ENCODE measurements at places on chromosomes 16 and 17.
A peak's percentile ranks its signal among the peaks of the same experiment; 100 is the strongest.

DNA sequence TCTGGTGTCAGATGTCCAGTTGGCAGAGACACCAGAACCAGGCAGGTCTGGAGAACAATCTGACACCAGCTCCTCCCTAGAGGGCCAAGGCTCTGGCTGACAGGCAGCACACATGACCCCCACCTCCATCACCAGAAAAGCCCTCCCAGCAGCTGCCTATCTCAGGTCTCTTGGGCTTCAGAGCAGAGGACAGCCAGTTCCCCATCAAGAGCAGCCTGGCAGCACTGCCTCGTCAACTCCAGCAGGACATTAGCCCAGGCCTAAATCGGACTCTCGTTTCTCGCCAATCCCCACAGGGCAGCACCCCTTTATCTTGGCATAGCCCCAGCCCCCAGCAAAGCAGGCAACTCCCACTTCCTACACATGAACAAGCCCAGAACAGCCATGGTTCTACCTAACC, 4.4 kb downstream of the JUP start:
- no peak for DNase-seq

GRCh38 chr16:49455181-49455990, 81.8 kb downstream of the C16orf78 start:
- DNase-seq: no peak

- no peak for DNase-seq
Observed at GRCh38 chr17:37754363-37754762, 9.5 kb upstream of the HNF1B start.

DNA sequence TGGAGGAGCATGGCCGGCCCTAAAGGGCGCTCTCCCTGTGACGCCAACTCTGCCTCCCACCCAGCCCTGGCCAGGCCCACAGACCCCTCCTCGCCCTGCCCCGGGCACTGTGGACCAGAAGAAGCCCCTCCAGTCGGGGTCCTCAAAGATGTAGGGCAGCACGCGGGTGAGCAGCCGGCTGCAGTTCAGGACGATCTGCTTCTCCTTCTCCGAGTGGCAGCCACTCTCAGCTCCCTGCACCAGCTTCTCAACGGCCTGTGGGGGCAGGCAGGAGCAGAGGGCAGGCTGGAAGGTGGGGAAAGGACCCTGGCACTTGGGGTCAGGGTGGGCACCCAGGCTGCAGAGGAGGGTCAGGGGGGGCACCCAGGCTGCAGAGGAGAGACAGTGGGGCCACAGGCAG, 8.9 kb downstream of the HID1 start:
- DNase-seq: no peak

- no peak for DNase-seq
Observed at GRCh38 chr17:50953831-50954601, 87.9 kb upstream of the TOB1 start.

DNA sequence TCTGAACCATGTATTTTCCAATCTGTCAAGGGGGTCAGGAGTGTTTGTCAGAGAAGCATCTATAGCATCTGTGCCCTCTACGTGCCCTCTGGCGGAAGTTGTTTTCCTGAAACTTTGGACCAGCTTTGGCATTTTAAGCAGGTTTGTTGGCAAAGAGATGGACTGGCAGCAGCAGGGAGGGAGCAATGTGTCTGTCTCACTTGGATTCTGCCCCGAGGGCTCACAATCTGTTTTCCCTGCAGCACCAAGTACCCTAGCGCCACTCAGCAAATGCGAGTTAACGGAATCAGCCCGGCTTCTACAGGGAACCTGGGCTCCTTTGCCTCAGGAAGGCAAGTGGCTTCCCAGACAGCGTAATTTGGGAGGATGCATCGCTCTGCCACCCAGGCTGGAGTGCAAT, 17.4 kb downstream of the DUSP14 start:
- DNase-seq: no peak

GRCh38 chr17:31050948-31051347, 43.8 kb upstream of the NF1 start:
- no peak for DNase-seq

GRCh38 chr16:4358831-4359561, 7.9 kb upstream of the PAM16 start:
- peak; percentile 19 for DNase-seq

GRCh38 chr17:48294806-48295361, 135.1 kb downstream of the SKAP1 start:
- DNase-seq: no peak

- no peak for DNase-seq
Observed at GRCh38 chr17:75909812-75910274, 5.2 kb upstream of the MRPL38 start.

- DNase-seq: no peak
Observed at GRCh38 chr17:74211912-74212208, 1.5 kb upstream of the TTYH2 start.

- no peak for DNase-seq
Observed at GRCh38 chr17:385836-386140, 33.2 kb upstream of the RPH3AL start.

- no peak for DNase-seq
Observed at GRCh38 chr17:41456204-41456603, 11.0 kb downstream of the KRT32 start.

GRCh38 chr17:32631341-32632096, 144.7 kb downstream of the CDK5R1 start:
- DNase-seq: no peak

GRCh38 chr17:79075446-79075750, 774 bp downstream of the ENGASE start:
- DNase-seq: no peak

GRCh38 chr17:73772107-73772705, 128.0 kb upstream of the SDK2 start:
- DNase-seq: no peak

- no peak for DNase-seq
Observed at GRCh38 chr17:20184977-20185619, 175.9 kb downstream of the SPECC1 start.

- no peak for DNase-seq
Observed at GRCh38 chr17:57965521-57966160, 10.4 kb upstream of the CUEDC1 start.

GRCh38 chr17:4534928-4535666, 20.1 kb downstream of the MYBBP1A start:
- DNase-seq: no peak

DNA sequence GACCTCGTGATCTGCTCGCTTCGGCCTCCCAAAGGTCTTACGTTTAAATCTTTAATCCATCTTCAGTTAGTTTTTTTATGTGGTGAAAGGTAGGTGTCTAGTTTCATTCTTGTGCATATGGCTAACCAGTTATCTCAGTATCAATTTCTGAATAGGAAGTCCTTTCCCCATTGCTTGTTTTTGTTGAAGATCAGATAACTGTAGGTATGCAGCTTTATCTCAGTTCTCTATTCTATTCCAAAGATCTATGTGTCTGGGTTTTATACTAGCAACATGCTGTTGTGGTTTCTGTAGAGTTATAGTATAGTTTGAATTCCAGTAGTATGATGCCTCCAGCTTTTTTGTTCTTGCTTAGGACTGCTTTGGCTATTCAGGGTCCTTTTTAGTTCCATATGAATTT, 65.2 kb downstream of the TNFRSF13B start:
- DNase-seq: no peak

DNA sequence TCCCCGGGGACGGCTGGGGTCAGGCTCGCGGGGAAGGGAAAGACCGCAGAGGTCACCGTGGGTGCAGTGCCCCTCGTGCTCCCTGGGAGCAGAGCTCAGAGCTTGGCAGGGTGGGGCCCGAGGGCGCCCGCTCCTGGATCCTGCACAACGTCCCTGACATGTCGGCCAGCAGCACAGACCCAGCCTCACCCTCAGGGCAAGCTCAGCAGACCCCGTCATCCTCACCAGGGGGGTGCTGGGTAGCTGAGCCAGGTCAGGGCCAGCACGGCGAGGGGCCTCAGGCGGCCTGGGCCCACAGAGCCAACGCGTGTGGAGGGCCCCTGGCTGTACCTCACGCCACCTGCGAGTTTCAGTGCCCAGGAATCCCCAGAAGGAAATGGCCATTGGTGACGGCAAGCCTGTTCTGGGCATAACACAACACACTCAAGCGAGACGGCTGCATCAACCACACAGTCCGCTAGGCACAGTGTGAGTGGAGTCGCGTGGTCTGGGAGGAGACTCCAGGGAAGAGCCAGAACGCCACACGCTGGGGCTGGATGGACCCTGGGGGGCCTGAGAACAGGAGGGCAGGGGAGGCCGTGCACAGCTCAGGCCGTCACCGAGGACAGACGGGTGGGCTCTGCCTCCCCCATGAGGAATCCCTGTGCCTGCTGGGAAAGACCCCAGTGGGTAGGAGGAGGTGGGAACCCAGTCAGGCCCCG, 60.3 kb downstream of the ZNF778 start:
- no peak for DNase-seq

DNA sequence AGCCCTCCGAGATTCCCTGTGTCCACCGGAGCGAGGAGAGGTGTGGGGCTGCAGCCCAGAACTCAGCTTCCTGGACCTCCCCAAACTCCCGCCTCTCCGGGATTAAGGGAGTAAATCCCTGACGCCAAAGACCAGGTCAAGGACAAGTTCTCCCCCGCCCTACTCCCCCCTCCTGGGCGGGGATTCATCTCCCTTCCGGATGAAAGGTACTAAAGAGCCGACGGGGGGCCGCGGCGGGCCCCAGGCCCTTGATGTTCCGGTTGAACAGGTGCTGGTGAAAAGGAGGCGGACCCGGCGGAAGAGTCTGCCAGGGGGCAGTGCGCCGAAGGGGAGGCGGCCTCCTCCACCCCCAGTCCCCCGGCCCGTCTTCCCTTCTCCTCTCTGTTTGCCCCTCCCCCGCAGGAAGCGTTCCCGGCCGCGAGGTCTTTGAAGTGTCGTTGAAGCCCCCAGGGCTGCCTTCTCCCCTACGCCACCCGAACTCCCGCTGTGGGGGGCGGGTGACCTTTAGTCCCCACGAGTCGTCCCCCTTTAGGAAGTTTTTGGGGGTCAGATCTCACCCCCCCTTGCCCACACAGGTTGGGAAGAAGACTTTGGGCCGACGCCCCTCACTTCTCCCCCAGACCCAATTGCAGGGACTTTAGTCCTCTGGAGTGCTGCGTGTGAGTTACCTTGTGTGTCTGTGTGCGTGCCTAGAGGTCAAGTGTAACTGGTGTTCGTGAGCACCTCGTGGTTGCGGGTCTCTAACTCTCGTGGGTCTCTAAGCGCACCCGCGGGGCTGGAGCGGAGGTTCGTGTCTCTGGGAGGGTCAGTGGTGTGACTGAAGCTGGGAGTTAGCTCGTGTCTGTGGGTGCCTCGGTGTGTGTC, 1.1 kb upstream of the MLLT6 start:
- peak; percentile 78 for DNase-seq

DNA sequence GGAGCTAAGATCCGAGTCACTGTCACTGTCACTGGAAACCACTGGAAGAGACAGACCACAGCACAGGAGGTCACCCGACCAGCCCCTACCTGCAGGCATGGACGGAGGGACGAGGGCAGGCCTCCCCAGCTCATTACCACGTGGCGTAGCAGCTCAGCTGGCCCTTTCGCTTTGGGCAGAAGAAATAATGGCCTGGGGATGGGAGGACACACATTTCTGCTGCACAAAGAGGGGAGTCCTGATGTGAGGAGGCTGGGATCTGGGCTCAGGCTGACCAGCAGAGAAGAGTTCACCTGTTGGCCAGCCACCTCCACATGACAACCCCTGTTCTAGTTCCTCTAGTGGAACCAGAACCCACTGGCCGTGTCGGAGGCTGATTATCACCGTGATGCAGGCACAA, 38.2 kb upstream of the DOC2B start:
- DNase-seq: no peak

- no peak for DNase-seq
Observed at GRCh38 chr16:75614066-75614897, 8.8 kb downstream of the ADAT1 start.

DNA sequence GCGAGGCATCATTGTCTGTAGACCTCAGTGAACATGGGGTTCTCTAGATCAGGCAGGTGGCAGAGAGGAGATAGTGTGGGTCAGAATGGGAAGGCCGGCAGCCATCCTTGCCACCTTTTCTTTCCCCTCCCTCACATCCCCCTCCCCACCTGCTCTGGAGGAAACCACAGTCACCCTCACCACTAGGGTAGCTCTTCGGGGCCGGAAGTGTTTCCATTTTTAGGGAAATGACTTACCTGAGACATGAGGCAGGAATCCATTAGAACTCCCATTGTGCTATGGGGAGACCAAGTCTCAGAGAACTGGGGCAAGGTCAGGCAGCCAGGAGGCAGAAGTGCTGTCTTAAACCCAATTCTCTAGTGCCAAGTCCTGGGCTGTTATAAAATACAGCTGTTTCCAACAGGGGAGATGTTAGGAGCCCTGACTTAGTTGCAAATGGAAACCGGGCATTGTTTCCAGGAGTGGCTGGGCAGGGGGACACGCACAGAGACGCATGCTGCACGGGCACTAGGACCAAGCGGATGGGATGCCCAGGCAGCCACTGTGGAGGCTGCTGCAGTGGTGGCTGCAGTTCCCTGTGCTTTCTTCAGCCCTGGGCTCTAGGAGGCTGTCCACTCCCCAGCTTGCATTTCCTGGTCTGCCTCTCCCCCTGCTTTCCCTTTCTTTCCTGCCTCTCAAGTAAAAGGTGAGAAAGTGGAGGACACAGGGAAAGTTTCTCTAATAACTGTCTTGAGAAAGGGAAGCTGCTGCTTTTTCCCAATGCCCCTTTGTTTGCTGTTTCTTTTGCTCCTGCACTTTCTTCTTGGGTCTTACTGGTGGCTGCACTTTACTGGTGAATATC, 2.8 kb downstream of the HAS3 start:
- no peak for DNase-seq

DNA sequence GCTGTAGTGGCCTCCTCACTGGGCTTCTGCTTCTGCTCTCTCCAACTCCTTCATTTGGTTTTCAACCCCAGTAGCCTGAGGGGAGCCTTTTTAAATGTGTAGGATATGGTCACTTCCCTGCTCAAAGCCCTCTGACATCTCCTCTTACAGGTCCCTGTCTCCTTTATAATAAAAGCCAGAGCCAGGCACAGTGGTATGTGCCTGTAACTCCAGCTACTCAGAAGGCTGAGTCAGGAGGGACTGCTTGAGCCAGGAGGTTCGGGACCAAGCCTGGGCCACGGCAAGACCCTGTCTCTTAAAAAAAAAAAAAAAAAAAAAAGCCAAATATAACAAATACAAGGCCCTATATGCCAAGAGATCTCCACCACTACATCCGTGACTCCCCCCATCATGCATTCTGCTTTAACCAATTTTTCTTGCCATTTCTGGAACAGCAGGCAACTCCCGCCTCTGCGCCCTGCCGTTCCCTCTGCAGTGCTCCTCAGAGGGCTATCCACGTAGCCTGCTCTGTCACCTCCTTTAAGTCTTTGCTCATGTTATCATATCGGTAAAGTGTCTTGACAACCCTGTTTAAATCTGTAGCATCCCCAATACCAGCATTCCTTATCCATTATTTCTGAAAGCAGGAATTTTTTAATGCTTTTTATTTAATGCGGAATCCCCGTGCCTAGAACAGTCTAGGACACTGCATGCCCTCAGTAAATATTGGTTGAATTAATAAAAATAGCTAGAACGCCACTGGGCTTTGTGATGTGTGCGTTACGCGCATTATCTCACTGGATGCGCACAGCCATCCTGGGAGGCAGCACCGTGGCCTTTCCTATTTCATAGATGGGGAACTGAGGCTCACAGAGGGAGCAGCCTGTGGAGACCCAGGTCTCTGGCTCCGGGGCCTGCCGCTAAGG, 9.5 kb downstream of the ZNF771 start:
- DNase-seq: no peak

Measured in NCI-H1930 (cell line).